Testis (tissue), 5 donors: ENCODE measurements at places on chromosomes 6 and 20. TPM values are rescaled to one million over a fixed set of nuclear protein-coding genes. Genes with fewer than 3 reads are reported as not detected.

DNA sequence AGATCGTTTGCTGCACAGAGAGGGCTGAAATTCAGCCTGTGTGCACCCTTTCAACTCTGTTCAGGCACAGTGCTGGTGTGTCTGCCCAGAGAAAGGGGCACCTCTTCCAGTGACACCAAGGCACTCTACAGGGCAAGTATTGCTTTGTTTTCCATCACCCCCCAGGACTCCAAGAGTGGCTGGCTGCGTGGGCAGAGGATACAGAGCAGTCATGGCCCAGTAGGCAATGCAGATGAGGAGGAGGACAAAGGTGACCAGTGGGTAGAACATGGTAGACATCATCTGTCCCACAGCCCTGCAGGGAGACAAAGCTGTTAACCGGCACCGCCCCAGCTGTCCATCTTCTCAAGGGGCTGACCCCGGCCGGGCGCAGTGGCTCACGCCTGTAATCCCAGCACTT, 6.7 kb upstream of the NEU1 start:
- no peaks in the 10 kb centered on the region for H3K27me3 ChIP-seq
- DNase-seq, result no peak
- H3K36me3 ChIP-seq, result no peaks in the 10 kb centered on the region
- H3K27ac ChIP-seq, result no peak overlapping the region
- H3K4me3 ChIP-seq, result no peak overlapping the region
- H3K4me1 ChIP-seq, result peaks cover 2% of the 10 kb centered on the region

Gene TRIM31
- total RNA-seq, result 4.0 TPM

GRCh38 chr6:144888621-144889020, 603.5 kb downstream of the UTRN start:
- H3K4me1 ChIP-seq, result no peaks in the 10 kb centered on the region
- no peaks in the 10 kb centered on the region for H3K36me3 ChIP-seq
- H3K4me3 ChIP-seq, result no peak overlapping the region
- no peak overlapping the region for H3K27ac ChIP-seq
- H3K27me3 ChIP-seq, result no peaks in the 10 kb centered on the region
- DNase-seq, result no peak

DNA sequence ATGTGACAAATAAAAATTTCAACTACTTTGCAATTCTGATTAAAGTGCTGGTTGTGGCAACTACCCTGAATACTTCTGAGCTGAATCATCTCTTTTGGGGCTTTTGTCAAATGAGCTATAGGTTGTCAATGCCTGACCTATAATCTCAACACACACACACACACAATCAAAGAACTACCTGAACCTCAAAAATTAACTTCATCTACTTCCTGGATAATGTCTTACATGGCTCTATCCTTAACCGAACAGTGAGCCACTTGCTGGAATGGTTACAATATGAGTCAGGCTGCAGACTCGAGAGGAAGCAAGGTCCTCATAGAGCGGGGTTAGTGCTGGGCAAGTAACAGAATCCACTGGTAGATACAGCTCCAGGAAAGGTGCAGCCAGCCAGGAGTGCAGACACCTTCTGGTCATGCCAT, 70.6 kb upstream of the DST start:
- no peaks in the 10 kb centered on the region for H3K27me3 ChIP-seq
- no peak overlapping the region for H3K27ac ChIP-seq
- no peak for DNase-seq
- H3K4me1 ChIP-seq, result no peaks in the 10 kb centered on the region

- no peaks in the 10 kb centered on the region for H3K36me3 ChIP-seq
- H3K4me1 ChIP-seq, result peaks cover 25% of the 10 kb centered on the region
- no peak overlapping the region for H3K27ac ChIP-seq
- H3K4me3 ChIP-seq, result no peak overlapping the region
Observed at GRCh38 chr6:168636147-168637004, 195.4 kb downstream of the SMOC2 start.

- no peak overlapping the region for H3K27ac ChIP-seq
- H3K27me3 ChIP-seq, result no peaks in the 10 kb centered on the region
- no peak overlapping the region for H3K4me3 ChIP-seq
- no peak for DNase-seq
- H3K4me1 ChIP-seq, result no peaks in the 10 kb centered on the region
- no peaks in the 10 kb centered on the region for H3K36me3 ChIP-seq
Observed at GRCh38 chr6:10792101-10792500, 44.5 kb downstream of the TMEM14B start.
